ENCODE measurements at places on chromosomes 2 and 18.

DNA sequence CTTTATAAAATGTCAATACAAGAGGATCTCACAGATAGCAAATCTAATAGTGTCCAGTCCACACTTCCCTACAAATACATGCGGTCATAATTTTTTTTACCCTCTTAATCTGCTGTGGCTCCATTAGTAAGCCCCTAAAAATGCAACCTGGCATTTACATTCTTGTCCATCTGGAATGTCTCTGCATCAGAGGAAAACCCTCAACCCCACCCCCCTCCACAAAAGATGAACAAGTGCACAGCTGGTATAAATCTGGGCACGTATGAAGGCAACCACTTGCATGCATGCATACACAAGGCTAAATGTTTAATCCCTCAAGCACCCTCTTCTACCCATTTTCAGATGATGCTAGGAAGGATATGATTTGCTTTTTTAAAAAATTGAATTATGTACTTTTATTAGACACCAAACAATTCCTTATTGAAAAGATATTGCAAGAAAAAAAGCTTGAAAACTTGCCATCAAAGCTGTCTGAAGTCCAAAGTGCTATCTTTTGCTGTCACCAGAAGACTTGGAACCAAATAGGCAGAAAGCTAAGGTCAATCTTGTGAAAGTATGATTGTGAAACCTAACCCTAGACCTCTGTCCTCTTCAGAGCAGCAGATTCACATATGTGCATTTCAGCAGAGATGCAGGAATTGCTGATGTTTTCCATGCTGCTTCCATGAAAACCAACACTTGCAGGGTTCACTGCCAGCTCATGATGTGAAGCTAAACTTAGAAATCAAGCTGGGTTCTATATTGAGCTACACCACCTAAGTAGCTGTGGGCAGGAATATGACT, 39.0 kb downstream of the IRS1 start:
- no peak for DNase-seq

DNA sequence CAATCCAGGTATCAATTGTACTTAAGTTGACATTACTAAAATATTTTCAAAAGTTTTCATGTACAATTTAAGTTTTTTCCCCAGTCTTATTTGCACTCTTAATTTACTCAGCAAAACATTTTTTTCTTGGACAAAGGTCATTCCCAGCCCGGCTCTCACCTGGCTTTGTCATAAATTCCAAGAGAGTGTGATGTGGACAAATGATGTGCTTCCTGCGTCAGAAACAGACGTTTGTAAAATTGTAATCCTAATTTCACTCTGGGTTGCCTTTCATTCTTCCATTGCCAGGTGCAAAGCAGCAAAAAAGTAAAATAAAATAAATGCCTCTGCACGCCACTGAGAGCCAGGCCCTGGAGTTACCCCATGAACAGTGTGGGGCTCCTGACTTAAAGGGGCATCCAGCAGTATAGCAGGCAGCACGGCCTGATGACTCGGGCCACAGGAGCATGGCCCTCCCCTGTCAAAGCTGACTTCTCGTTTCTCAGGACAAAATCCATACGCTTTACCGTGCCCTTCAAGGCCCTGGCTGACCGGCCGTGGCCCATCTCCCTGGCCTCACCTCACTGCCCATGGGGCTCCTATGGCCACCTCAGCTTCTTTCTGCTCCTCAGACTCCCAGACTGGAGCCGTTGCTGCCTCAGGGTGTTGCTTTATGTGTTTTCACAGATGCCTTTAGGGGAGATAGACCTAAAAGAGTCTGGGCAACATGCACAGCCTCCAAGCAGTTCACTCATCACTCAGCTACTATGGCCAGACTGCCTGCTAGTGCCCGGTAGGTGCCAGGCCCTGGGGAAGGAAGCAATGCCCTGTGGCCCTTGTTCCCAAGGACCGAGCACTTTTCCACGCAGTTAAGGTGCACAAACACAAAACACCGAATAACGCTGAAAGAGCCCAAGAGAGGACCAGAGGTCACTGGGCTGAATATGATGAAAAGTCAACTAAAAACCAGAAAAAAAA, 7.6 kb upstream of the TMEM185B start:
- DNase-seq, result no peak

- DNase-seq, result no peak
These were observed 199.4 kb downstream of the SATB2 start for GRCh38 chr2:199258291-199258690.

DNA sequence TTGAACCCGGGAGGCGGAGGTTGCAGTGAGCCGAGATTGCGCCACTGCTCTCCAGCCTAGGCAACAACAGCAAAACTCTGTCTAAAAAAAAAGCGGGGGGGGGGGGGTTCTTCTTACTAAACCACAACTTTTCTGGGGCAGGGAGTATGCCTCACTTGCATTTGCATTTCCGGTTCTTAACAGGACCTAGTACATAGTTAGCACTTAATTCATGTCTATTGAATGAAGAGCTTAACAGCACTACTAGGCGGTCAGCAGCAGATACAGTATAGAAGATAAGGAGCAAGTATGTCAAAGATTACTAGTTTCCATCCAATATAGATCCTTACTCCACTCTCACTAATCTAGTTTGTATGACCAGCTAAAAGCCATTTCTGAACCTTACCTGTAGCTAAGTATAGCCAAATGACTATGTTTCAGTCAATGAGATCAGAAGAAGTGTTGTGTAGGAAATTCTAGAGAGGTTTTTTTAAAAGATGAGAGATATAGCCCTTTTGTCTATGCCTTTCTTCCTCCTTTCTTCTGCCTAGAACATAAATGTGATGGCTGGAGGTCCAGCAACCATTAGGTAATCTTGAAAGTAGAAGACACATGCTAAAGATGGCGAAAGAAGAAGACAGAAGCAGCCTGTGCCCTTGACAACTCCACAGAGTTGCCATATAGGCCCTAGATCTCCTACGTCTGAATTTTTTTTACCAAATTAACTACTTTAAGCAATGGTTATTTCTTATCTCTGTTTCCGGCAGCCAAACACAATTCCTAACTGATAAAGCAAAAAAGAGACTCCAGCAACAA, 11.3 kb downstream of the HYCC2 start:
- no peak for DNase-seq

GRCh38 chr2:128783896-128784295, 465.2 kb upstream of the HS6ST1 start:
- DNase-seq, result no peak

DNA sequence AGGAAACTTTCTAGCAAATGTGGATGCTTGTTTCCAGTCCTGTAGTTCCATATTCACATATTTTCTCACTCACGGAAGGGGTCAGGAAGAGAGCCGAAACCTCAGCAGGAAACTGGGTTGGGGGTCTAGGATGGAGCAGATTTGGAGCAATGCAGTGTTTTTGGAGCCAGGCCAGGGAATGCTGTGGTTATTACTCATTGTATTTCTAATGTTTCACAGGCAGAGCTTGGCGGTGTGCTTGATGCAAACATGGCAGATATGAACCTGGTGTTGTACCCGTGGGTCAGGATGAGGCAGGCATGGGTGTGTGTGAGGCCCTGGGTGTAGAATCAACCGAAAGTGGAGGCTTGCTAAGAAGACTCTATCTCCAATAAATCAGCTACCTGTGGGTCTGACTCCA, 34.6 kb upstream of the ACKR3 start:
- DNase-seq, result no peak

DNA sequence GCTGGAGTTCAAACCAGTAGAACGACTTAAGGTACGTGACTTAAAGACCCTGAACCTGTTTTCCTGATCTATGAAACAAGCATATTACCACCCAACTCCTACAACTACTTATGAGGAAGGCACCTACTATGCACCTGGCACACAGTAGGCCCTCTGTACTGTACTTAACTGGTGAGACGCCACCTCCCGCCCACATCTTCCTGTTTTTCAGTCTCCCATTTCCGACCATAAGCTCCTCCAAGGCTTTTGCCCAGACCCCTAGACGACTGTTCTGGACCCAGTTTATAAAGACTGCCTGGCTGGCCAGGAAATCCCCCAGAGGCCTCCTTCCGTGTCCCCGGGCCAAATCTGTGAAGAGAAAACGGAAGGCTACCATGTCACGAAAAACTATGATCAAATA, 1.5 kb downstream of the GALNT14 start:
- DNase-seq, result no peak

GRCh38 chr2:25534455-25534854, 138.9 kb downstream of the DTNB start:
- no peak for DNase-seq

- DNase-seq, result no peak
These were observed 73.3 kb upstream of the KLF7 start for GRCh38 chr2:207238831-207239701.

- DNase-seq, result no peak
These were observed 9.1 kb upstream of the ZNF804A start for GRCh38 chr2:184589261-184589660.

DNA sequence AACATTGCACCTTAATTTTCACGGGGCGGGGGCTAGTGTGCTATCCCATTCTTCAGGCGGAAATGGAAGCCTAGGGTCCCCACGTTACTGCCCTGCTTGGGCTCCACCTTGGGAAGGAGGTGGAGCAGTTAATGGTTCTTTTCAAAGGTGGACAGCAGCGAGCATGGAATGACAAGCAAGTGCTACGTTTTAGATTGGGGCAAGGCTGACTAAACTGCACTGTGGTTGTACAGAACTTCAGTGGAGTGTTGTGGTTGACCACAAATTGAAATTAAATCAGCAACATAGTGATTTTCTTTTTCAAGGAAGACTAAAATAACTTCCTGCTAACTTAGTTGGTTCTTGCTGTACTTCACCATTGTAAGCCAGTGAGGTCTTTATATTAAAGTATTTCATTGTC, 47.0 kb downstream of the CHRNA1 start:
- no peak for DNase-seq

GRCh38 chr2:31241625-31242270, 7.8 kb downstream of the EHD3 start:
- DNase-seq, result no peak

DNA sequence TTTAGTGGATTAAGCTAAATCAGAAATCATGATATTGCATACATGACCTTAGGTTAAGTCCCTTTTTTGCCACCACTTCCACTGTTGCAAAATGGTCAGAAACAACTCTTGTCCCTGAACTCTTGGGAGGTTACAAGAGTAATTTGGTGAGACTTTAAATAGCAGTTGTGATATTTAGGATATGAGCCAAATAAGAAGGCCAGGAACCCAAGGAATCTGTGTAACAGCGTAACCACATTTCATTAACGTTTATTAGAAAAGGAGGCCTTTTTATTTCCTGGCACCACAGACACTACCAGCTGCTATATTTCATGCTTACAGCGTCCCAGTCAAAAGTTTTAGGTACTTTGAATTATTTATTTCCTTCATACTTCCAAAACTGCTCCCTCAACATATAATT, 268.0 kb downstream of the GPD2 start:
- no peak for DNase-seq

GRCh38 chr2:229475778-229476177, 204.7 kb upstream of the PID1 start:
- DNase-seq, result no peak

DNA sequence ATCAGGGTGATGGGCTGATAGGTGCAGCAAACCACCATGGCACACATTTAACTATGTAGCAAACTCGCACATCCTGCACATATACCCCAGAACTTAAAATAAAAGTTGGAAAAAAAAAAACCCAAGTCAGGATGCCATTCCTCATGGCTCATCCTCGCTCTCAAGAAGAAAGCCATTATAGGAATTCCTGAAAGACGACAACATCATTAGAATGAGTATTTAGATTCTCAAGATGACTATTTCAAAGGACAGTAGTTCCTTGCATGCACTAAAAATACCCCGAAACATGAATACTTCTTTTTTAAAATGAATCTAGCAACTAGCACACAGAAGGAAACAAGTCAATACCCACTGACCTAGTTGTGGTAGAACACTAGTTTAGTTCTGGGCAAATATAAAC, 285.8 kb upstream of the REV1 start:
- no peak for DNase-seq

- no peak for DNase-seq
These were observed 37.7 kb downstream of the LHCGR start for GRCh38 chr2:48717846-48718245.

DNA sequence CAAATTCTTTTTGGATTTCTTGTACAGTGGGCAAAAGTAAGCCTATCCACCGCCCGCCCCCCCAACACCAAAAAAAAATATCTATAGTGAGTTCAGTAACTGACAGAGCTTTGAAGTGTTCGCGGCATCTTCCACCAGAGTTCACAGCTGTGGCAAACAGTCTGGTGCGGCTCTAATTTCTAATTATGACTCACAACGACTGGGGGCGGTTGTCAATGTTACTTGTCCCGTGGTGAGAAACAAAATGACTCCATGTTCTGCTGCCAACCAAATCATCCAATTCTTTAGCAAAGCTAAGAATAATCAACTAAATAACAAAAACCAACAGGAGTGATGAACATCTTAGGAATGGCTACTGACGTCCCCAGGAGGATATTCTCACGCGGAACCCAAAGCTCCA, 392.5 kb upstream of the SALL3 start:
- DNase-seq, result no peak

GRCh38 chr2:173571021-173571821, 216.5 kb downstream of the CDCA7 start:
- no peak for DNase-seq

- no peak for DNase-seq
These were observed 249.3 kb upstream of the SYT4 start for GRCh38 chr18:43526426-43527145.

- no peak for DNase-seq
These were observed 4.8 kb upstream of the ATP6V1C2 start for GRCh38 chr2:10716581-10716980.

- DNase-seq, result no peak
These were observed 430.5 kb upstream of the ETAA1 start for GRCh38 chr2:66966631-66967030.

DNA sequence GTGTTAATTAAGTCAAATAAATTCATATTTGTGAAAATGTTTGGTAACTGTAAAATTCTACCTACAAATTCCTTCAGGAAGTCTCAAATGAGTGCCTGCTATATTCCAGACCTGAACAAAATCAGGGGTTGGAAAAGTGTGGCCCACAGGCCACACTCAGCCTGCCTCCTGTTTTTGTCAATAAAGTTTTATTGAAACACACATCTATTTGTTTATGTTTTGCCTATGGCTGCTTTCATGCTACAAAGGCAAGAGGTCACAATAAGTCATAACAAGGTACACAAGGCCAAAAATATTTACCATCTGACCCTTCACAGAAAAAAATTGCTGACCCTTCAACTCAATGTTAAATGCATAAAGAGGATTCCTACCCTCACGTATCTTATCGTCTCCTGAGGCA, 581.7 kb downstream of the ARHGAP15 start:
- DNase-seq, result no peak

GRCh38 chr18:76720683-76721082, 101.7 kb upstream of the ZNF236 start:
- no peak for DNase-seq

- no peak for DNase-seq
These were observed 64.1 kb upstream of the ZNF532 start for GRCh38 chr18:58800582-58800981.

DNA sequence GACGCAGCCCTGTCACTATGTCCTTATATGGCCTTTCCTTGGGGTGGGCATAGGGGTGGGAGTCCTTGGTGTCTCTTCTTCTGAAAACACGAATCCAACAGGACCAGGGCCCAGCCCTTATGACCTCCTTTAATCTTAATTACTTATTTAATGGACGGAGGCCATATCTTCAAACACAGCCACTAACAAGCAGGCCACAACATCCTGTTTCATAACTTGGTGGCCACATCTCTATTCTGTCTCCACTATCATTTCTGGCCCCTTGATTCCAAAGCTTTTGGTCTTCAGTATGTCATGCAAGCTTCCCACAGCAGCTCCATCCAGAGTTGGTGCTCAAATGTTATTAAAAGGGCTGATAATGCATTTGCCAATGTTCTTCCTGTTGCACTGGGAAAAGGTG, 287.3 kb upstream of the SMIM21 start:
- DNase-seq, result no peak

GRCh38 chr2:178280244-178280852, 86.0 kb downstream of the OSBPL6 start:
- no peak for DNase-seq
